Fibroblast of lung (primary cell): ENCODE measurements at places on chromosomes 4 and X.
A peak's percentile ranks its signal among the peaks of the same experiment; 100 is the strongest.

DNA sequence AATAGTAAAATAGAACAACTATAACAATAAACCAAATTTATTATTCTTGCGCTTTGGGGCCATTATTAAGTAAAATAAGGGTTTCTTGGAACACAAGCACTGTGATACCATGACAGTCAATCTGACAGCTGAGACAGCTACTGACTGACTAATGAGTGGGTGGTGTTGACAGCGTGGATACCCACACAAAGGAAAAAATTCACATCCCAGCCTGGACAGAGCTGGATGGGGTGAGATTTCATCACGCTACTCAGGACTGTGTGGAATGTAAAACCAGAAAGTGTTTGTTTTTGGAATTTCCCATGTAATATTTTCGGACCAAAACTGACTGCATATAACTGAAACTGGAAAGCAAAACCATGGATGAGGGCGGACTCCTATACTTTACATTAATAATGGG is 48.8 kb downstream of the IGFBP7 start:
- no peak for DNase-seq

GRCh38 chr4:71470524-71470923 is 131.7 kb downstream of the SLC4A4 start:
- no peak for DNase-seq

DNA sequence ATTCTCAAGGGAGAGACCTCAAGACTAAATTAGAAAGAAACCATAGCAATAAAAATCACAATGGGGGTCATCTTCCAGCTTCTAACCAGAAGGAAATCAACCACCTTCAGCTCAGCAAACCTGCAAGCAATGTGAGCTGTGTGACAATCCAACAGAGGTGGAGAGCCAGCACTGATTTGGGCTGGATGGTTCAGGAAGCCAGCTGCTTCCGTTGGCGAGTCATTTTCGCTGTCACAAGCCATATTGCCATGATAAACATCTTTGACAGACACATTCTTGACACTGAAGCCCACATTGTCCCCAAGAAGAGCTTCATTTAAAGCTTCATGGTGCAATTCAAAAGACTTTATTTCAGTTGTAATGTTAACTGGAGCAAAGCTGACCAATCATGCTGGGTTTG is 22.7 kb downstream of the F8A1 start:
- no peak for DNase-seq

DNA sequence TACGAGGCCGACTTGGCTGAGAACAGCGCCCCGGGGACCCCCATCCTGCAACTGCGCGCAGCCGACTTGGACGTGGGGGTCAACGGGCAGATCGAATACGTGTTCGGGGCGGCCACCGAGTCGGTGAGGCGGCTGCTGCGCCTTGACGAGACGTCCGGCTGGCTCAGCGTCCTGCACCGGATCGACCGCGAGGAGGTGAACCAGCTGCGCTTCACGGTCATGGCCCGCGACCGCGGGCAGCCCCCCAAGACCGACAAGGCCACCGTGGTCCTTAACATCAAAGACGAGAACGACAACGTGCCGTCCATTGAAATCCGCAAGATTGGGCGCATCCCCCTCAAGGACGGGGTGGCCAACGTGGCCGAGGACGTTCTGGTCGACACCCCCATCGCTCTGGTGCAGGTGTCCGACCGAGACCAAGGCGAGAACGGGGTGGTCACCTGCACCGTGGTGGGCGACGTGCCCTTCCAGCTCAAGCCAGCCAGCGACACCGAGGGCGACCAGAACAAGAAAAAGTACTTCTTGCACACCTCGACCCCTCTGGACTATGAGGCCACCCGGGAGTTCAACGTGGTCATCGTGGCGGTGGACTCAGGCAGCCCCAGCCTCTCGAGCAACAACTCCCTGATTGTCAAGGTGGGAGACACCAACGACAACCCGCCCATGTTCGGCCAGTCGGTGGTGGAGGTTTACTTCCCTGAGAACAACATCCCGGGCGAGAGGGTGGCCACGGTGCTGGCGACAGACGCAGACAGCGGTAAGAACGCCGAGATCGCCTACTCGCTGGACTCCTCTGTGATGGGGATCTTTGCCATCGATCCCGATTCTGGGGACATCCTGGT is 2.4 kb downstream of the PCDH7 start:
- peak; percentile 18 for DNase-seq

GRCh38 chr4:104719539-104720230 is 225.0 kb upstream of the CXXC4 start:
- no peak for DNase-seq

- peak; percentile 23 for DNase-seq
These were observed 18.1 kb upstream of the FAM241A start for GRCh38 chr4:112127048-112127637.

- DNase-seq = peak; percentile 94
These were observed 124.2 kb downstream of the C4orf51 start for GRCh38 chr4:145804116-145804515.

DNA sequence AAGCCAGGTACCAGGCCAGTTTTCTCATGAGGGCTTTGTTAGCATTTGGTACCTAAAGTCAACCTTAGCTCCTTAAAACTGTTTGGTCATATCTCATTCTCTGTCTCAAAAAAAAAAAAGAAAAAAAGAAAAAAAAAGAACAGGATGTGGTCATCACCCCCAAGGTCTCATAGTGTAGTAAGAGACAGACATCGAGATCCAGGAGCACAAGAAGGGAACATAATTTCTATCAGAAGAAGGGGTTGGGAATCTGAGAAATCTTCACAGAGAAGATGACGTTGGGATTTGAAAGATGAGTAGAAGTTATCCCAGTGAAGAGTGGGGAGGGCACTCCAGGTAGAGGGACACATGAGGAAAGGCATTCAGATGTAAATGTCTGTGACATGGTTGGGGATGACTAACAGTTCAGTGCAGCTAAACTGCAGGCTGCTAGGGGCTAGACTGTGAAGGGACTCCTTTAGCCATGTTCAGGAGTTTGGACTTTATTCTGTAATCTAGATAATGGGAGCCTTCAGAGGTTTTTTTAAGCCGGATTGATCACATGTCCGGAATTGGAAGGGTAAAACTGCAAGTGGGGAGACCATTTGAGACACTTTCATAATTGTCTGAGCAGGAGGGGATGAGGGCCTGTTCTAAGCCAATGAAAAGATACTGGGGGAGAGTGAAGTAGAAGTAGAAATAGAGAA is 26.9 kb upstream of the GJB1 start:
- DNase-seq = no peak
